Bone marrow (tissue), 2 donors: ENCODE measurements at places on chromosomes 3 and 15.

DNA sequence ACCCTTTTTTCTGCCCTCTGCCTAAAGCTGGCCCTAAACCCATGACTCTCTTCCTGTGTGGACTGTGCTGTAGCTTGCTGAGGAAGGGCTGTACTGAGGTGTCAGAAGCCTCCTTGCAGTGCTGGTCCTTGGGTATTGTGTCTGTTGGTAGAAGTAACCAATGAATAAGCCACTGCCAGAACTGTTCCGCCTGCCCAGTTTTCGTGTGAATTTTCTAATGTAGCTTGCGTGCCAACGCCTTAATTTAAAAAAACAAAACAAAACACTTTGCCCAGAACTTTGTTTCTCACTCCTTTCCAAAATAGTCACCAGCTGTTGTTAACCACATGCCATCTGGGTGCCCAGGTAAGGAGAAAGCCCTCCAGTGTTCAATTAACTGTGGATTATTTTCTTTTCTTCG is 101.9 kb downstream of the KLHL25 start:
- no peak for DNase-seq

DNA sequence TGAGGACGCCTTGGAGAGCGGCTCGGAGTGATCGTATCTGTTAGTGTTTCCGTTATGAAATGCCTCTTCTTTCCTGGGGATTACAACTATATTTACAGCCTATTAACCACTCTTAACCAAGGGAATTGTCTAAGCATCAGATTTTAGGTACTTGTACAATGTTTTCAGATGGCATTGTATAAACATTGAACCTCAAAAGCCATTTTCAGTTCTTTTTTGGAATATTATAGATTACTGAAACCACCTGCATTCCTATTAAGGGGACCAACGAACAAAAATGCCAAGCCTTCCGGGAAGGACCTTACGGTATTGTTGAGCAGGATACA is 1.1 kb downstream of the NEO1 start:
- DNase-seq = no peak

DNA sequence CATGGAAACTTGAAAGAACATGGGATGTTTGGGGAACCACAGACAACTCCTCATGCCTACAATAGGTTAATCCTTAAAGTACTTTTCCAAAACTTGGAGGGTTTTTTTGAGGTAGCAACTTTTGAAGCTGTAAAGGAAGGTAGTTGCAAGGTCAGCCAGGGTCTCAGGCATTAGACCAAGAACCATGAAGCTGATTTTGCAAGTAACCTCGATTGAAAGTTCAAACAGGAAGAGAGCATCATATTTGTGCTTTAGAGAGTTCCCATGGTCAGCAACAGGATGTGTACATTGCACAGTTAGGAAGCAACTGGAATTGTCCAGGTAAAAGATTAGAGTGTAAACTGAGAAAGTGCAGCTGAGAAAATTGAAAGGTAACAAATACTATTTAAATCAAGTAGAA is 199.8 kb upstream of the NR2F2 start:
- DNase-seq = no peak

DNA sequence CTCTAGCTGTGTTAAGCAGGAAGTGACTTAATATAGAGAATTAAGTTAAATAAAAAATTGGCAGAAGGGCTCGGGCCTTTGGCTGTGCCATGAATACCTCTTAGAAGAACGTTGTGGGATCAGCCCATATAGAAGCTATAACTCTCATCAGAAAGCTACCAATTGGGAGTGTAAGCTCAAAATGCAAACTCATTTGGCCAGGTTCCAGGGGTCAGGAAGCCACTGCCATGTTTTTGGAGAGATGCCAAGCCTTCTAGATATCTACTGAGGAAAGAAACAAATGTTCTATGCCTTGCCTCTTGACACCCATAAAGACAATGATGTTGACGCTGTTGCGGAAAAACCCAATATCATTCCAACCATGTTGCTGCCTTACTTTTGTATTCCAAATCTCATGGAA is 475.2 kb upstream of the TGFBR2 start:
- DNase-seq = no peak

DNA sequence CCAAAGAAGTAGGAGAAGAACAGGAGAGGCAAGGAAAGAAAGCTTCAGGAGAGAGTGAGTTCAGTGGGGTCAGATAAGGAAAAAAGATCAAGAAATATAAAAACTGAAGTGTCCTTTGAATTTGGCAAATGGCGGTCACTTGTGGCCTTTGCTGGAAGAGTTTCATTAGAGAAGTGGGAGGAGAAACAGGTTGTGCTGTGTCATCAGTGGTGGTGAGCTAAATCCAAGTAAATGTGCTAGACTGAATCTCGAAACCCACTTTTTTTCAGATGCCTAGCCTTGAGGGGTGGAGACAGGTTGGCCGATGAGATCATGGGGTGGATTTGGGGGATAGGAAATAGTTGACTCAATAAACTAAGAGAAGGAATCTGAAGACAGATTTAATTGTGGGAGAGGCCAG is 43.7 kb downstream of the CHRD start:
- DNase-seq = no peak

DNA sequence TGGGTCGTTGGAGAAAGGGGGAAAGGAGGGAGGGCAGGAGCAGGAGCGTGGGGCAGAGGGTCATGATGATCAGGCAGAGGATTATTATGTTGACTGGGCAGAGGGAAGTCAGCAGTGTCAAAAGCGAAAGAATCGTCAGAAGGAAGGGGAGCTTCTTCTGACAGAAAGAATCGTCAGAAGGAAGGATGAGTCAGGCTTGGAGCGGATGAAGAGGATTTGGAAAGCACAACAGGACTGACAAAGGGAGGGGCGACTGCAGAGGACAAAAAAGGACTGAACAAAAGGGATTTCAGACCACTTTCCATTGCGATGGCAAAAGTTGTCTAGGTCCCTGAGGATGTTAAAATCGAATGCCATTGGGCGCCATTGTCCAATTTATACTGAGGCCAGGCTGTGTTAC is 1053.5 kb downstream of the SI start:
- no peak for DNase-seq

GRCh38 chr3:195270817-195271409 is at the start of gene XXYLT1:
TSS of gene XXYLT1 (minus strand) at chr3:195271159. CDS start at chr3:195271058, 101 bp downstream.
- DNase-seq = peak; percentile 68

GRCh38 chr3:24493746-24494617 is 668 bp downstream of the THRB start:
- DNase-seq = no peak

GRCh38 chr15:70142322-70143191 is 44.8 kb upstream of the TLE3 start:
- DNase-seq = peak; percentile 49

DNA sequence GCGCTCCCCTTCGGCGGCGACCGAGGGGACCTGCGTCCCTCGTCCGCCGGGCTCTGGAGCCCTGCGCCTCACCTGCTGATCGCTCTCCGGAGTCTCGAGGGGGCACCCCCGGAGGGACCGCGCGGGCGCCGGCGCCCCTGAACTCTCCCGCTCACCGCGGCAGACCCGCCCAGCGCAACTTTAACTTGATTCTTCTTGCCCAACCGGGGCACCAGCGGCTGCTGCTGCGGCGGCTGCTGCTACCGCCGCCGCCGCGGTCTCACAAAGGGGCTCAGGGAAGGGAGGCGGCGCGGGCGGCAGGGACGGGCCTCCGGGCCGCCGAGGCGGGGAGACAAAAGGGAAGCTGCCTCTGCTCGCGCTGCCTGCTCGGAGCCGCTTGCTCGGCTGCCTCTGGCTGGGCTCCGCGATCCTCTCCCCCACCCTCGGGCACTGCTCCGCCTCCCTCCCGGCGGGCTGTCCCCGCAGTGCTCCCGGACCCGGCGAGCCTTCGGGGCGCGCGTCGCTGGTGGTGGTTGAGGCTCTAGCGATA is at the start of gene PPM1L:
PPM1L (plus strand) TSS at position 456 of the 529 bp plus-strand sequence.
- peak; percentile 95 for DNase-seq

DNA sequence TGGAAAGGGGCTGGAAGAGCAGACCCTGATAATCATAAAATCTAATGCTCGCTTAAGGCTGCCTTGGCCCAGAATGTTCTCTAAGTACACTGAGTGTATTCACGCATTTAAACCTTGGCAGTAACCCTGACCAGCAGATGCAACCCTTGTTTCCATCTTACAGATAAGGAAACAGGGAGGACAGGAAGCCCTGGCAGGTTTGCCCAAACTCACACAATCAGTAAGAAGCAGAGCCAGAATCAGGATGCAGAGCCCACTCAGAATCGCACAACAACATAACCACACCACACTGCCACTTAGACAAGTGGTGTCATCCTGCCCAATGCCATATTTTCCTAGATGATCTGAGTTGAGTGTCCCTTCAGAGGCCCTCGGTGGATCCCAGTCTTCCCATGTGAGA is 214.5 kb upstream of the HES1 start:
- no peak for DNase-seq

GRCh38 chr15:69150336-69150735 is 10.1 kb upstream of the GLCE start:
- DNase-seq = no peak

GRCh38 chr3:23629181-23629894 is 176.4 kb upstream of the UBE2E1 start:
- no peak for DNase-seq

- DNase-seq = no peak
Measured at GRCh38 chr3:46846624-46847542, 16.4 kb downstream of the MYL3 start.

GRCh38 chr15:63038926-63039673 is 3.4 kb upstream of the TPM1 start:
- DNase-seq = no peak

- no peak for DNase-seq
Measured at GRCh38 chr3:69856965-69857705, 117.9 kb downstream of the MITF start.

DNA sequence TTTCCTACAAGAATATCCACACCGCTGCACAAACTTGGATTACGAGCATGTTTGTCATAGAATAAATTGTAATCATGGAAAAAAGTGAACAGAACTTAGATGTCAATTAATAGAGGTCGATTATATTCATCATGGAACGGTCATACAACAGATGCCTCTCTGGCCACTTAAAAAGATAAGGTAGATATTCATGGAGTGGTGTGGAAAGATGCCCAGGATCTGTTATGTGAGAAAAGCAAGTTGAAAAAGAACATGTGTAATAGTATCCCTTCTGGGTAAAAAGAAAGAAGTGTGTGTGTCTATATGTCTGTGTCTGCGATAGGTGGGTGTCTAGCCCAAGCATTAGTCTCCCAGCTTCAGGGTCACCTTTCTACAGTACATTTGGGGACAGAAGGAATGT is 113.3 kb downstream of the ANP32A start:
- DNase-seq = no peak

- no peak for DNase-seq
Measured at GRCh38 chr3:191263365-191263764, 64.3 kb downstream of the OSTN start.

DNA sequence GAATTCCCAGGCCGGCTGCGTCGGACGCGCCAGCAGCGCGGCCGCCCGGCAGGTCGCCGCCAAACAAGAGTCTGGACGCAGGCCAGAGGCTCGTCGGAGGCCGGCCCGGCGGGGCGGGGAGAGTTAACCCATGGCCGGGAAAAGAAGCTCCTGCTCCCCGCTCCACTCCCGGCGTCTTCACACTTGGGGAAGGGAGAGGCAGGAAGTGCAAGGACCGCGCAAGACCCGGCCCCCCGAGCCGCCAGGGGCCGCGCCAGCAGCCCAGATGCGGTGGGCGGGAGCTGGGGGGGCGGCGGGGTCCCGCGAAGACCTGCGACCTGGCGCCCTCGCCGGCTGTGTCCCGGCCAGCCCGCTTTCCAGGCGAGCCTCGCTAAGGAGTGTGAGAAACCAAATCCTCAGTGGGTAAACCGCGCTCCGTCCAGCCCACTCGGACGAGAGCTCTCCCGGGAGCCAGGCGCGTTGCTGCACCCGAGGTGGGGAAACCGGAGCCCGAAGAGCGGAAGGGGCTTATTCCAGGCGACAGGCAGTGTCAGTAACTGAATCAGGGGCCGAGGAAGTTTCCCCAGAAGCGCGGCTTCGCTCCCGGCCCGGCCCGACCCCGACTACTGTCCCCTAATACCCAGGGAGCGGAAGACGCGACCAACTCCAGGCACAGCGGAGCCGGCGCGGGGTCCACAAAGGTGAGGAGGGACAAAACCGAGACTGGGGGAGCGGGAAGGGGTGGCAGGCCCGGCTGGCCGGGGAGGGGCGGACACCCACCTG is 721 bp downstream of the ADAMTS7 start:
- DNase-seq = peak; percentile 18

GRCh38 chr15:55823191-55823670 is 80.3 kb upstream of the PRTG start:
- no peak for DNase-seq

DNA sequence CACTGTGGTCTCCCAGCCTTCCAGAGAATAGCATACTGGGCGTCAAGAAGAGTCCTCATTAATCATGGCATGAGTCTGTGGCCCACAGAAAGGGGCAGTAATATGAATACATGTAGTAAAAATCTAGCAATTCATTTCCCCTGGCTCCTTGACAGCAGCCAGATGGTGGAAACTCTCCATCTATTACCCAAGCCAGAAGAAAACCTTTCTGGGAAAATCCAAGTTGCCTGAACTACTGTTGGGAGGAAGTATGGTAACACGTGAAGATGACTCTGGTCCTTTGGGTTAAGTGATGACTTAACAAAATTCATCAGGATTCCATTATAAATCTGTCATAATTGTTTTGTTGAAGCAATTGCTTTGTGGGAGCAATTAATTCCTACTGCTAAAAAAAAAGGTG is 530.5 kb downstream of the FHIT start:
- DNase-seq = no peak

DNA sequence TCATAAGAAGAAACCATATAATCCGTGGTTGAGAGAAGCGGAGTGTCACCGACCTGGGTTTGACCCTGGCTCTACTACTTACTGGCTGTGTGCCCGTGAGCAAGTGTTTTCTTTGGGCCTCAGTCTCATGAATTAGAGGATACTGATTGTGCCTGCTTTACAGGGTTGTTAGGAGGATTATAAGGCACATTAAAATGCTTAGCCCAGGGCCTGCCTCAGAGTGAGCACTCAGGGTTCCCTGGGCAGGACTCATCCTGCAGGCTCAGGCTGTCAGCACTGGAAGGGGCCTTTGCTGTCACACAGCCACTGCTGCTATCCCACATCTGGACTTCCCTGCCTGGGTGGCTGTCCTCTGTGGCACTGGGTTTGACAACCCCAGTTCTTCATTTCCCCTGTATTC is 4.7 kb downstream of the PLA2G4F start:
- no peak for DNase-seq

DNA sequence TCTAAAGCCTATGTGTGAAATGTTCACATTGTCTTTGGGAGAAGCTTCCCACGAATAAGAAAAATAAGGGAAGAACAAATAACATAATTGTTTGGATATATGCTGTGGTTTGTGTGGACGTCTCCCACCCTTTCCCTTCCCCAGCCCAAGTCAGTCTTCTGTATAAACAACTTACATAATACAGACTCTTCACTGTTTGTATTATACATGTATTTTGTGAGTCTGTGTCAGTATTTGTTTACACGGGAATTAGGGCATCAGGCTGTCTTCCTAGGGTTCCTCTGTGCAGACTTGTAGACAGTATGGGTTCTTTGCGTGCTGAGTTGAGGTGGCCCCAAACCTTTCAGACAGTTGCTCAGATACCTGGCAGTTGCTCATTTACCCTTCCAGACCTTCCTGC is 103.4 kb downstream of the IGF1R start:
- no peak for DNase-seq
